ENCODE measurements at places on chromosomes 4 and X. TPM values are rescaled to one million over a fixed set of nuclear protein-coding genes. Genes with fewer than 3 reads are reported as not detected.

- H3K36me3 ChIP-seq: no peaks in the 10 kb centered on the region
- peak within 1 kb of the TSS; percentile 51 for H3K4me3 ChIP-seq
- no peak for DNase-seq
- no peak within 1 kb of the TSS for H3K27ac ChIP-seq
- H3K27me3 ChIP-seq: peaks cover 97% of the 10 kb centered on the region
- no peaks in the 10 kb centered on the region for H3K4me1 ChIP-seq
Measured at GRCh38 chrX:137565921-137566745, at the start of gene ZIC3. Gene ZIC3 (plus strand): TSS chrX:137566127. CDS start chrX:137566692, 565 bp downstream.

The ANAPC4 gene
- 34.6 TPM for total RNA-seq

- peaks cover 7% of the 10 kb centered on the region for H3K27me3 ChIP-seq
- H3K4me3 ChIP-seq: no peak overlapping the region
- no peak for DNase-seq
- H3K27ac ChIP-seq: no peak overlapping the region
- no peaks in the 10 kb centered on the region for H3K4me1 ChIP-seq
Measured at GRCh38 chrX:1491851-1492349, 39.2 kb upstream of the ASMTL start.

- no peaks in the 10 kb centered on the region for H3K27me3 ChIP-seq
- H3K36me3 ChIP-seq: no peaks in the 10 kb centered on the region
- no peaks in the 10 kb centered on the region for H3K4me1 ChIP-seq
- H3K27ac ChIP-seq: no peak overlapping the region
- no peak overlapping the region for H3K4me3 ChIP-seq
Measured at GRCh38 chrX:2656257-2656836, 34.7 kb upstream of the CD99 start.

DNA sequence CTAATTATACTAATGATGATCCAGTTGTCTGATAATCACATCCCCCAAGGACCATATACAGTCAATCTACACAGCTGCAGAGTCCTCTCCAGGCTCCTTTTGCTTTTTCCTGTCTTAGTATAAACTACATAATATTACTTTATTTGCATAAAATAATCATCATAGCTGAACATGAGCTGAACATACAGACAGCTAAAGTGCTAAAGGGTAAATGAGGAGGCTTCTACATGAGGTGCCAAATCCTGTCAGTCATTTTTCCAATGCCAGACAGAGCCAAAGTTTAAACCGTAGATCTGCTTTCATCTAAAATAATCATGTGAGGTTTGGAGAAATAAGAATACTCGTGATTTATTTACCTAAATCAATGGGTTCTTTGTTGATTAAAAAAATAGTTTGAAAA, 1530.1 kb upstream of the PABPC4L start:
- H3K27me3 ChIP-seq: no peaks in the 10 kb centered on the region
- no peak for DNase-seq
- H3K4me3 ChIP-seq: no peak overlapping the region
- H3K27ac ChIP-seq: no peak overlapping the region
- H3K36me3 ChIP-seq: no peaks in the 10 kb centered on the region

GRCh38 chr4:77349796-77350195, 192.8 kb downstream of the CCNG2 start:
- DNase-seq: no peak
- H3K4me3 ChIP-seq: no peak overlapping the region
- H3K36me3 ChIP-seq: no peaks in the 10 kb centered on the region
- H3K4me1 ChIP-seq: no peaks in the 10 kb centered on the region
- no peak overlapping the region for H3K27ac ChIP-seq
- H3K27me3 ChIP-seq: no peaks in the 10 kb centered on the region

DNA sequence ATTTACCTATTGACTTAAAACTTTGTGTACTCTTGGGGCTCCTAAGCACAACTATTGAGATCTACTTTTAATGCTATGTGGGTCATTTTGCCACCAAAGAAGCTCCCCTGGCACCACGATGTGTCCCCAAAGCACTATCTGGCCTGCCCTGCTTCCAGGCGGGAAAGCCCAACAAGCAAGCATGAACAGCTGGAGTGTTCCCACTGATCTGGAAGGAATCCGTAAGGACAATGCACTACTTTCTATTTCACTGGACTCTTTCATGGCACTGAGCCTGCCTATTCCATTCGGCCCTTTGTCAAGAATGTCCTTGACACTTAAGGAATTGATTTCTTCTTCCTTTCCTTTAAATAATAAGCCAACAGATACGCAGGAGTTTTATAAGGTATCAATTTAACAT, 38.8 kb downstream of the GRIA3 start:
- DNase-seq: no peak
- no peaks in the 10 kb centered on the region for H3K4me1 ChIP-seq
- H3K4me3 ChIP-seq: no peak overlapping the region
- no peaks in the 10 kb centered on the region for H3K36me3 ChIP-seq
- no peak overlapping the region for H3K27ac ChIP-seq

- H3K4me3 ChIP-seq: no peak overlapping the region
- H3K27ac ChIP-seq: no peak overlapping the region
- H3K36me3 ChIP-seq: no peaks in the 10 kb centered on the region
- DNase-seq: no peak
- H3K4me1 ChIP-seq: peaks cover 4% of the 10 kb centered on the region
Measured at GRCh38 chr4:1285790-1286553, 3.7 kb upstream of the MAEA start.

GRCh38 chr4:152965611-152966010, 29.5 kb downstream of the FHDC1 start:
- H3K4me3 ChIP-seq: no peak overlapping the region
- H3K4me1 ChIP-seq: no peaks in the 10 kb centered on the region
- no peak overlapping the region for H3K27ac ChIP-seq

The RAB41 gene
- total RNA-seq: not detected

The ARMCX2 gene
- total RNA-seq: 40.0 TPM

DNA sequence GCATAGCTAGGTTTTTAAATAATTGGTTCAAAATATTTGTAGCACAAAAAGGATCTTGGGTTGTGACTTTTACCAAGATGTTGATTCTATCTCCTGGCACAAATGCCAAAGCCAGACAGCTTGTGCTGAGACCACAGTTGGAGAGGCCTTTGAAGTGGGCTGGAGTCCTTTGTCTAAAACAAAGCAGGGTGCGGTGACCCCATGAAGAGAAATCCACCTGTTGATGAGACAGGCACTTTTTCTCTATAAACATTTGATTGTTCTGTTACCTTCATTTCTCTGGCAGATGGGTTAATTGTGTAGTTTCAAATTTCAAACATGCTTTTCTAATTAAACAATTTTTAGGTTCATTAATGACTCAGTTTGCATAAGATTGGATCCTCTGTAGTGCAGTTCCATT, 56.7 kb downstream of the STOX2 start:
- no peaks in the 10 kb centered on the region for H3K27me3 ChIP-seq
- no peaks in the 10 kb centered on the region for H3K4me1 ChIP-seq
- no peaks in the 10 kb centered on the region for H3K36me3 ChIP-seq

- DNase-seq: no peak
- H3K4me3 ChIP-seq: no peak overlapping the region
Measured at GRCh38 chr4:1092983-1093361, 20.4 kb downstream of the RNF212 start.

The GAGE13 gene
- not detected for total RNA-seq
